ENCODE measurements at places on chromosomes 5 and 9.

DNA sequence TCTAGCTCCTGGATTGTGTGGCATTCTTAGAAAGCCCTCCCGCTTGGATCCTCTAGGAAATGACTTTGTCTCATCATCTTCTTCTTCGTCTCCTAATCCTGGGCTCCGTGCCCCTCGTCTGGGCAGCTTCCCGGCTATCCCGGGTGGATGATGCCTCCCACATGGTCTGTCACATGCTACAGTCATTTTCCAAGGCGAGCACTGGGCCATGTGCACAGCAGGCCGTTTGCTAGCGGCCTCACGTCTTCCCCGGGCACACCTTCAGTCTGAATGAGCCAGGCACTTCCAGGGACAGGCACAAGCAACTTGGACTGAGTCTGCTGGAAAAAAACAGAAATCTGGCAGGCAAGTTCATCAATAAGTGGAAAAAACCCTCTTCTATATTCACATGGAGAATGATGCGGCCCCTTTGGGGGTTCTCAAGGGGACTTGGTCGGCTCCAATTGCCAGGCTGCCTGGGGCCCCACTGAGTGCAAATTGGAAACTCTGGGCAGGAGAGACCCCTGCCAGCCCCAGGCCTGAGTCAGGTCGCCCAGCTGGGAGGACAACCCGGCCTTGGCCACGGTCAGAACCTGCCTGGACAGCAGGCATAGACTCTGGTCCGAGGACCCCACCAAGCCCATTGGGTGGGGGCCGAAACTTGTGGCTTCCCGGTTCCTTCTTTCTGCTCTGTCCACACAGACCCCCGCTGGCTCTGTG lies 11.1 kb upstream of the WNK2 start:
- DNase-seq = no peak

GRCh38 chr9:35703906-35704672 lies 14.4 kb upstream of the TPM2 start:
- DNase-seq = no peak

- no peak for DNase-seq
These were observed 81.8 kb upstream of the MEF2C start for GRCh38 chr5:88964831-88965230.

- DNase-seq = no peak
These were observed 561.3 kb upstream of the WWC1 start for GRCh38 chr5:167730121-167730520.

- no peak for DNase-seq
These were observed 53.6 kb downstream of the SEMA4D start for GRCh38 chr9:89444274-89444673.

GRCh38 chr9:137582286-137582860 lies 3.6 kb upstream of the DPH7 start:
- DNase-seq = no peak

- no peak for DNase-seq
These were observed 2.9 kb downstream of the UBE2B start for GRCh38 chr5:134374232-134374631.

DNA sequence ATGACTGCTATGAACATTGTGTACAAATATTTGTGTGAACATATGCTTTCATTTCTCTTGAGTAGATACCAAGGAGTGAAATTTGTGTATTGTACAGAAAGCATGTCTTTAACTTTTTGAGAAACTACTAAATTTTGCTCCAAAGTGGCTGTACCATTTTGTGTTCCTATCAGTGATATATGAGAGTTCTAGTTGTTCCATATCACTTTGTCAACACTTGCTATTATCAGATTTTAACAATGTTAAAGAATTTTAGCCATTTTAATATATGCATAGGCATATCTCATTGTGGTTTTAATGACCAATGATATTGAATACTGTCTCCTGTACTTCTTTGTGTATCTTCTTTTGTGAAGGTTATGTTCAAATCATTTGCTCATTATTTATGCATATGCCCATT lies 142.9 kb upstream of the NR3C1 start:
- no peak for DNase-seq

- no peak for DNase-seq
These were observed 55.7 kb upstream of the CPLANE1 start for GRCh38 chr5:37304888-37305287.

DNA sequence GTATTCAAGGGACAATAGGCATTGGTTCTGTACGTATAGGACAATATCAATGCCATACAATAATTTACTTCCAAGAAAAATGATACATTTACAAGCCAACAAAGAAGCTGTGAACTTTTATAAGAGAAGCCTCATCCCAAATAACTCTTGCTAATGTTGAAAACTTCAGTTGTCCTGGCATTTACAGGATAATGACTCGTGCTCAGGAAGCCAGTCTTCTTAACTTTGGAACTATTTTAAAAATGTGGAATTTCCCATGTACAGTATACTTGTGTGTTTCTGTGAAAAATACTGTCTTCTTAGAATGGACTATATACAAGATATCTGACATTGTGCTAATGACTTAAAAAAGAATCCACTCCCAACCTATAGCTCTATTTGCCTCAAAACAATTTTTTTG lies 1479.3 kb upstream of the CDH9 start:
- DNase-seq = no peak

DNA sequence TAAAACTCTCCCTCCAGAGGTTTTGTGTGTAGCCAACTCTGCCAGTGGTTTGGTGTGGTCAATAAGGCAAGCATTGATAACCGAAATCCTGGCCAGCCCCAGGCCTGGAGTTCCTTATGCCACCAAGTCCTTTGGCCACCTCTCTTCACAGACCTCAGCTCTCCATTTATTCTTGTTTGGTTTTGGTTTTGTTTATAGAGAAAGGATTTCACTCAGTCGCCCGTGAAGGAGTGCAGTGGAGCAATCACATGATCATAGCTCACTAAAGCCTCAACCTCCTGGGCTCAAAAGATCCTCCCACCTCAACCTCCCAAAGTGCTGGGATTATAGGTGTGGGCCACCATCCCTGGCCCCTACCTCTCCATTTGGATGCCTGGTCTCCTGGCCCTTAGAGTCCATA lies 55.4 kb upstream of the PPARGC1B start:
- no peak for DNase-seq

- DNase-seq = no peak
These were observed 246.8 kb downstream of the ARRDC3 start for GRCh38 chr5:91136271-91136670.

GRCh38 chr5:76710991-76711390 lies 4.9 kb upstream of the F2R start:
- DNase-seq = no peak

DNA sequence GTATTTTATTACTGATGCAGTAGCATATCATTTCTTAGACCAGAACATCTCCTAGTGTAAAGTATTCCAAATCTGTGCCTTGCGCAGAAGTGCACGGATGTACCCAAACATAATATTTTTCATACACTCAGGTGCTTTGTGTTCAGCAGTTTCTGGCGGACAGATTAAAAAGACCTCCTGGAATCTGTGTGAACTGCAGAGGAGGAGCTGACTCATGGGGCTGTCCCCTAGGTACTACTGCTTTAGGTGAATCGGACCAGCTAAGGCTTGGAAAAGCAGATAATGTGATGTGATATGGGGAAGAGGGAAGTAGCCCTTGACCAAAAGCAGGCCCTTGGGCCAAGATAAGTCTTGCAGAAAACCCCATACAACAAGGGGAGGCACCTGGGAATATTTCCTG lies 310.1 kb downstream of the PLK2 start:
- DNase-seq = no peak

- no peak for DNase-seq
These were observed 38.6 kb upstream of the RNF38 start for GRCh38 chr9:36438536-36439236.

- DNase-seq = no peak
These were observed 77.2 kb downstream of the COL15A1 start for GRCh38 chr9:99020786-99021436.

GRCh38 chr9:134889386-134890154 lies 9.0 kb downstream of the FCN2 start:
- DNase-seq = no peak

- DNase-seq = no peak
These were observed 1251.4 kb upstream of the CDH6 start for GRCh38 chr5:29942089-29942488.

GRCh38 chr9:694092-694402 lies 147.4 kb upstream of the DMRT1 start:
- DNase-seq = no peak

- DNase-seq = no peak
These were observed 271.8 kb downstream of the NNT start for GRCh38 chr5:43874772-43875171.

GRCh38 chr9:80467632-80468031 lies 895.9 kb downstream of the TLE4 start:
- no peak for DNase-seq

DNA sequence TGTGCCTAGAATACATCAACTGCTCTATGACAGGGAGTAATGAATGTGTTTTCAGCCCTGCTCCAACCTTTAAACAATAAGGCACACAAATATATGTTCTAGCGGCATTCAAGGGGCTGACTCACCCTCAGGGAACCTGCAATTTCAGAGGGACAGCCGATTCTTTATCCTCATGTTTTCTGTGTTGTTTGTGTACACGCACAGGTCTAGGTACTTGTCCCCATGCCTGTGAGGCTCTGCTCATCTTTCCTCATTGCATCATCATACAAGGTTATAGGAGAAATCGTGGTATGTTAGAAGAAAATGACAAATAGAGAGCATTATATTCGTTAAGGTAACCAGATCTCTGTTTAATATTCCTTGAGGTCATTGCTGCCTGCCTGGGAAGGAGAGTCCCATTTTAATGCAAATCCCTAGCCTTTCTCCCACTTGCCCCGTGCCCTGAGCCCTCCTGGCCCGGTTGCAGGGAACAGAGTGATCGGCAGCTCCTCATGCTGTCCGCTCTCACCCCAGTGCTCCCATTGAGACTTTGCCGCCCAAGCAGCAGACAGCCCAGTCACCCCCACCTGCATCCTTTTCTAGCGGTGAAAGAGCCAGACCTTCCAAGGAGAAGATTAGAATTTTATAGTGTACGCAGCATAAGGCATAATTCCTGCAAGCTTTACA lies 14.6 kb downstream of the MAP1B start:
- no peak for DNase-seq

- no peak for DNase-seq
These were observed 483 bp upstream of the PLPP6 start for GRCh38 chr9:4661611-4662010.

- peak; percentile 66 for DNase-seq
These were observed 144.6 kb downstream of the CACNA1B start for GRCh38 chr9:138022121-138022741.

- DNase-seq = peak; percentile 66
These were observed 9.9 kb upstream of the PCDHB2 start for GRCh38 chr5:141084487-141084989.

DNA sequence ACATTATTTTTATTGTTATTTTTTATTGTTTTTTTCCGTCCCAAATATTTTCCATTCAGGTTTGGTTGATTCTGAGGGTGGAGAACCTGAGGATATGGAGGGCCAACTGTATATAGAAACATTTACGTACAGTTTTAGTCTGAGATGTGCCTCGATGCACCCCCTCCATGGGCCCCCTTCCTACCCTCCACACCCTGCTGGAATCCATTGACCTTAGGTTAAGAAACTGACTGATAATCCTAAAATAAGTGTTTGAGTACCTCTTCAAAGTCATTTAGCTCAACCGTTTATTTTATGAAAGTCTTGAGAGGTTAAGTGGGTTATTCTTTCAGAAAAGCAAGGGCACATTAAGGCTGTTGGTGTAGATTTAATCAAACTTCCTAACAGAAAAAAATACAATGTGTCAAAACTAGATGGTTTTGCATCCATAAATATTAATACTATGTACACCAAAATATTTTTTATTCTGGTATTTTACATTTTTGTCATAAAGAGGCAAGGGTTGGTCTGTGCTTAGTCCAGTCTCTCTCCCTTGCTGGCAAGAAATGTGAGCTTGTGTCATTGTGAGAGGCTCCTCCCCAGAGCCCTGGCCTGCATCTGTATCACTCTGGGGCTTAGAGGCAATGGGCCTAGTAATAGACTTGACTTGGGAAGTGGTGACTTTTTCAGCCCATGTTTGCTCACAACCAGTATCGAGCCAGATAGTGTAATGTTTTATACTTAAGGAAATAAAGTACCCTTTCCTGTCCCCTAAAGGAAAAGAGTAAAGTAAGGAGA lies 15.7 kb downstream of the MTRR start:
- DNase-seq = no peak

DNA sequence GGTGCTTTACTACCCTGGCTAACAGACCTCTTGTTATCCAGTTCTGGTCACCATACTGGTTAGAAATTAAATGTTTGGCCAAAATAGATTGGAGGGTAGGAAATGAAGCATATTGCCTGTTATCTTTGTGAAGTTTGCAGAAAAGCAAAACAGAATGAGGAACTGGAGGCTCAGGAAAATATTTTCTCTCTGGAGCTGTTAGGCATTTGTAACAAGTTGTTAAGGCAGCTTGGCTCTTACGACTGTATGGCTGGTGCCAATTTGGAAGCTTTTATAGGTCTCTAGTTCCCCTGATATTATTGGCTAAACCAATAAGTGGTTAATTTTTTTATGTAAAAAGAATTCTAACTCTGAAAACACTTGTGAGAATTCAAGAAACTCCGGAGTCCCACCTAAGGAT lies 35.8 kb downstream of the CDH6 start:
- no peak for DNase-seq

- DNase-seq = no peak
These were observed 27.7 kb upstream of the CDC23 start for GRCh38 chr5:138240650-138241385.

DNA sequence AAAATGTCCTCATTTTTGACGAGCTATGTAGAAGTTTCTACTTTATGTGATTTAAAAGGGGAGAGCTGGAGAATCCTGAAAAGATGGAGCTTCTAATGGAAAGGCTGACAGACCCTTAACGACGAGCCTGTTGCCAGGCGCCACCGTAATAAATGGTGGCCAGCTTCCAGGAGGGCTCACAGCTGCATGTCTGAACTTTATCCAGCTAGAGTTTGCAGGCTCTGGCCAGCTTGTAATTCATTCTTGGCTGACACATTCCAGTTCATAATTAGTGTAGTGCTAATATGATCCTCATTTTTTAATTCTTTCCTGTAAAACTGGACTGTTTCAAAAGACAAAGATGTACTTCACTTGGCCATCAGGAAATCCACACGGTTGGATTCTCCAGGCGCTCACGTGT lies 246.7 kb downstream of the GAS1 start:
- no peak for DNase-seq

GRCh38 chr9:93141771-93142483 lies 7.9 kb upstream of the NINJ1 start:
- DNase-seq = no peak

- no peak for DNase-seq
These were observed 371.9 kb upstream of the ARRDC3 start for GRCh38 chr5:91754990-91755389.

DNA sequence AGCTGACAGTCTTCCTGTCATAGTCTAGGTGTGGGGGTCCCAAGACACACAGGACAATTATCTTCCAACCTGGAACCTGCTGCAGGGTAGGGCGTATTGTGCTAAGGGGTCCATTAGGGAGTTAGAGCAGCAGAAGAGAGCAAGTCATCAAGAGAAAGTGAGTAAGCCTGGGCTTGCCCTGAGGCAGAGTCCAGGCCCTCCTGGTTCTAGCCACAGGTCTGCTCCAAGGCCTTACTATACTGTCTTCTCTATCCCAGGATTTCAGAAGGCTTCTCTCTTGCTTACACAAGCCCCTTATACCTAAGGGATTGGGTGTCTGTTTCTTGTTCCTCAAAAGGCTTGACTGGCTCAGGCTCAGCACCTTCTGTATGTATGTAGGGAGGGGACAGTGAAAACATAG lies 7.7 kb downstream of the P4HA2 start:
- DNase-seq = no peak
